Stomach (tissue), 19 donors: ENCODE measurements at places on chromosomes 13 and 19. TPM values are rescaled to one million over a fixed set of nuclear protein-coding genes. Genes with fewer than 3 reads are reported as not detected.

- no peak overlapping the region for H3K4me3 ChIP-seq
- H3K27me3 ChIP-seq = no peaks in the 10 kb centered on the region
- no peaks in the 10 kb centered on the region for H3K4me1 ChIP-seq
- no peak overlapping the region for H3K27ac ChIP-seq
- no peaks in the 10 kb centered on the region for H3K36me3 ChIP-seq
- DNase-seq = no peak
Measured at GRCh38 chr13:111328574-111329410, 8.3 kb downstream of the TEX29 start.

Gene FFAR2
- 1.4 TPM for total RNA-seq

Gene LIM2
- total RNA-seq = not detected

DNA sequence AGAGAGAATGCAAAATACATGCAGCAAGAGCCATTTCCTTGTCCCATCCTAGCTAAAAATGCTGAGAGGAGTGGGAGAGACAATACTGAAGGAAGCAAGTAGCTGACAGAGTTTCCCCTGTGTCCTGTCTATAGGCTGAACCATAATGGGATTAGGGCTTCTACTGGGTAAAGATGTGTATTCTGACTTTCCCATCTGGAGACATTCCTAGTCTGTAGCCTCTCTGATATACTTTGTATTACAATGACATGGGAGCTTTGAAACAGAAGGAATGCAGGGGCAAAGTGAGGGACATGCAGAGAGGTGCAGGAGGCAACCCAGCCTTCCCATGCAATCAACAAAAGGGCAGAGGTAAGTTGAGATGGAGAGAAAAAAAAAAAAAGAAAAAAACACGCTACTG lies 10.5 kb upstream of the GPC6 start:
- H3K4me3 ChIP-seq = no peak overlapping the region
- H3K36me3 ChIP-seq = no peaks in the 10 kb centered on the region
- DNase-seq = no peak
- H3K4me1 ChIP-seq = no peaks in the 10 kb centered on the region

Gene FARSA
- total RNA-seq = 27.2 TPM

DNA sequence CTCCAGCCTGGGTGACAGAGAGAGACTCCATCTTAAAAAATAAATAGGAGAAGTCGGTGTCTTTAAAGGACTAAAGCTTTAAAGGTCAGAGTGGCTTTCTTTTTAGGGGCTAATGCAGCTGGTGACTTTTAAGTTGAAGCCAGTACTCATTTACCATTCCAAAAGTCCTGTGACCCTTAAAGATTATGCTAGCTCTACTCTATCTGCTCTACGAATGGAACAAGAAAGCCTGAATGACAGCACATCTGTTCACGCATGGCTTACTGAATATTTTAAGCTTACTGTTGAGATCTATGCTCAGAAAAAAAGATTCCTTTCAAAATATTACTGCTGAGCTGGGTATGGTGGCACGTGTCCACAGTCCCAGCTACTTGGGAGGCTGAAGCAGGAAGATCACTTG lies 16.4 kb downstream of the TDRD12 start:
- no peaks in the 10 kb centered on the region for H3K4me1 ChIP-seq
- no peak overlapping the region for H3K27ac ChIP-seq
- H3K36me3 ChIP-seq = no peaks in the 10 kb centered on the region
- DNase-seq = no peak

- no peaks in the 10 kb centered on the region for H3K27me3 ChIP-seq
- no peaks in the 10 kb centered on the region for H3K4me1 ChIP-seq
- no peak overlapping the region for H3K27ac ChIP-seq
- no peak overlapping the region for H3K4me3 ChIP-seq
- H3K36me3 ChIP-seq = no peaks in the 10 kb centered on the region
- DNase-seq = no peak
Measured at GRCh38 chr13:111403266-111403665, 82.8 kb downstream of the TEX29 start.

Gene C5AR2
- total RNA-seq = 11.1 TPM

DNA sequence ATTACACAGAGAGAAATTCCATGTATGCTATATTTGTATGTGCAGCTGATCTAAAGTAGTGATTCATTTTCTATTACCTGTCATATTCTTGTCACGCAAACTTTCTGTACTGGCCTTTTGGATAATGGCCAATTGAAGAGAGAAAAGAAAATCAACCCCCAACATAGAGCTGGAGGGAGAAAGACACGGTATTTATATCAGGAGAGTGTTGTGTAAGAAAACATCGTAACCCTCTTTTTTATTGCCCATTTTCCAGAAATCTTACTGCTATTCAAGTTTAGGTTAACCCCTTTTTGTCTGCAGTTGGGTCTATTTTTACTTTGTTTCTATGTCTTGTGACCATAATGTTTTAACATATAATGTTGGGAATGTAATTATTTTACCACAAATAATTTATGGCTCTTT lies 27.9 kb downstream of the DGKH start:
- no peak for DNase-seq
- no peaks in the 10 kb centered on the region for H3K27me3 ChIP-seq
- H3K36me3 ChIP-seq = no peaks in the 10 kb centered on the region
- peaks cover 7% of the 10 kb centered on the region for H3K4me1 ChIP-seq
- H3K4me3 ChIP-seq = no peak overlapping the region

- DNase-seq = no peak
- no peak overlapping the region for H3K4me3 ChIP-seq
- H3K27me3 ChIP-seq = no peaks in the 10 kb centered on the region
- H3K36me3 ChIP-seq = peaks cover 94% of the 10 kb centered on the region
- H3K4me1 ChIP-seq = peaks cover 33% of the 10 kb centered on the region
Measured at GRCh38 chr19:5932609-5933262, 18.7 kb downstream of the CAPS start.

DNA sequence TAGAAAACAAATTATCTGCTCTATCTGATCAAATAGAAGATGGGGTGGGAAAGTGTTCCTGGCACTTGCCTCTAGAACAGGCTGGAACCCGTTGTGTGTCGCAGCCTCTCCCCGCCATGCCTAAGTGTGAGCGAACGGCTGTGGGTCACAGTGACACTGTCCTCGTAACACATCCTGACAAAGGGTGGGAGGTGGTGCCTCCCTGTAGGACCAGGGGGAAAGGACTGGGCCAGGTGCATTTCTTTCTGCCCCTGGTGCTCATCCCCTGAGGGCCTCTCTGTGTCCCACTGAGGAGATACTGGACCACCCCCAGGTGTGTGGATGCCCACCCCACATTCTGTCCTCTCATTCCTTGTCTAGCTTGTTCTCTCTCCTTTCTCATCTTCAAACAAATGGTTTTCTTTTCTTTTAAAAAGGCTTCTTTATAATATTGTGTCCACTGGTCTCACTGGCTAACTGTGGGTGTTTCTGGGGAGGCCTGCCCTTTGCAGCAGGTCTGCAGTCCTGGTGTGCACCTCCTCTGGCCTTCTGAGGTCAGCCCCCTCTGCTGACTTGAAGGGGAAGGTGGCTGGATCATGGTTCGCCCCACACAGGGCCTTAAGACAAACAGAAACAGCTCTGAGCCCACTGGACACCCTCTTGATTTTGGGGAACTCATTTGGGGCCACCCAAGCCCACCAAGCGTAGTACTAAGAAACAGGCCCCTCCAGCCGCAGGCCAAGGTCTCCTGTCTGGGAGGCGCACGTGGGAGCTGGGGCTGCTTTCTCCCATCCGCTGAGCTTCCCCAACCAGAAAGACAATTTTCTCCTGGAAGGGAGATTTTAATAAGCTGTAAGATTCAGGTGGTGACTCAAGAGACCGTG lies 152.5 kb upstream of the SOX1 start:
- H3K36me3 ChIP-seq = no peaks in the 10 kb centered on the region
- H3K27me3 ChIP-seq = no peaks in the 10 kb centered on the region
- H3K4me3 ChIP-seq = no peak overlapping the region
- H3K27ac ChIP-seq = no peak overlapping the region

GRCh38 chr13:48505597-48506091 lies 27.2 kb downstream of the RCBTB2 start:
- DNase-seq = peak; percentile 69
- H3K4me1 ChIP-seq = peaks cover under 1% of the 10 kb centered on the region
- H3K27me3 ChIP-seq = no peaks in the 10 kb centered on the region
- peak overlapping the region; percentile 82 for H3K27ac ChIP-seq

- peak; percentile 98 for DNase-seq
- H3K27me3 ChIP-seq = no peaks in the 10 kb centered on the region
- peak within 1 kb of the TSS; percentile 68 for H3K4me3 ChIP-seq
- H3K4me1 ChIP-seq = peaks cover 26% of the 10 kb centered on the region
Measured at GRCh38 chr19:11766597-11767591, at the start of gene ZNF441. ZNF441 (plus strand) TSS chr19:11767000; CDS start chr19:11767194, 194 bp downstream.

DNA sequence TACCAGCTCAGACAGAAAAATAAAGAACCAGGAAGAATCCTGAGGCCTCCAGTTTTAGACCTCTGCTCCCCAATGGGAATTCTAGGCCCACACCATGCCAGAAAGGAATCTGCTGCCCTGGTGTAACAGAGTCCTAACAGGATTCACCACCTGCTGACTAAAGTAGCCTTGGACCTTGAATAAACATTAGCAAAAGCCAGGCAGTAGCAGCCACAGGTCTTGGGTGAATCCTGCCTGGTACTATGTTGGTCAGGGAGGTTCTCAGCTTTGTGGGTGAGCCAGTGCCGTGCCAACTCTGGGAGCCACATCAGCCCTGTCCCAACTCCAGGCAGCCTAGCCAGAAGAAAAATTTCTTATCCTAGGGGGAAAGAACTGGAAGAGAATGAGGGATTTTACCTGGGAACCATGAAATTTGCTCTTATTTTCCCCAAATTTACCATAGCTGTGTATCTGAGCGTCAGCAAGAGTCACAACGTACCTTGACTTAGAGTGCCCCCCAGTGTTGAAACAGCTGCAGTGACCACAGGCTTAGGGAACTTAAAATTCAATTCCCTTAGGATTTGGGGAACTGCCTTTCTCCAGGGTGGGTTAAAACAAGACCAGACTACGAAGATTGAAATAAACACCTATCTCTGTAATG lies 1895.6 kb upstream of the PRR20A start:
- no peaks in the 10 kb centered on the region for H3K36me3 ChIP-seq
- H3K27ac ChIP-seq = no peak overlapping the region
- no peaks in the 10 kb centered on the region for H3K27me3 ChIP-seq
- no peak overlapping the region for H3K4me3 ChIP-seq
- DNase-seq = peak; percentile 20

- H3K4me1 ChIP-seq = no peaks in the 10 kb centered on the region
- H3K27ac ChIP-seq = no peak overlapping the region
- no peak for DNase-seq
- no peaks in the 10 kb centered on the region for H3K27me3 ChIP-seq
Measured at GRCh38 chr13:59701261-59701660, 462.5 kb downstream of the DIAPH3 start.
